Activated CD8-positive, alpha-beta memory T cell treated with anti-CD3 and anti-CD28 coated beads for 1 hour (primary cell): ENCODE measurements at places on chromosomes 11 and 22.

DNA sequence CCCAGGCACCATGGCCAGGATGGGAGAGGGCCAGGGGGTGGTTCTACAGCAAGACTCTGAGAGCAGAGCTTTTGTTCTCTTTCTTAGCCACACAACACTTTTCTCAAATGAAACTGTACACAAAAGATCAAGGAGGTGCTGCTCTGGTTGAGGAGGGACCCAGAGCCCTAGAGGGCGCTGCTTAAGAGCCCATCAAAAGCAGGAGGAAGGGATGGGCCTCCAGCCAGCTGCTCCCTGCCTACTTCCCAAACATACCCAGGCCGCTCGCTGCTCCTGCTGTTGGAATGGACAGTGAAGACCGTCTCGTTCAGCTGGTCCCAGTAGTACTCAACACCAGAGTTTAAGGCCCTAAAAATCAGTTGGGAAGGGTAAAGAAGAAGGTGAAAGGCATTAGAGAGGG, 18.4 kb upstream of the CHRM4 start:
- no peak for DNase-seq

DNA sequence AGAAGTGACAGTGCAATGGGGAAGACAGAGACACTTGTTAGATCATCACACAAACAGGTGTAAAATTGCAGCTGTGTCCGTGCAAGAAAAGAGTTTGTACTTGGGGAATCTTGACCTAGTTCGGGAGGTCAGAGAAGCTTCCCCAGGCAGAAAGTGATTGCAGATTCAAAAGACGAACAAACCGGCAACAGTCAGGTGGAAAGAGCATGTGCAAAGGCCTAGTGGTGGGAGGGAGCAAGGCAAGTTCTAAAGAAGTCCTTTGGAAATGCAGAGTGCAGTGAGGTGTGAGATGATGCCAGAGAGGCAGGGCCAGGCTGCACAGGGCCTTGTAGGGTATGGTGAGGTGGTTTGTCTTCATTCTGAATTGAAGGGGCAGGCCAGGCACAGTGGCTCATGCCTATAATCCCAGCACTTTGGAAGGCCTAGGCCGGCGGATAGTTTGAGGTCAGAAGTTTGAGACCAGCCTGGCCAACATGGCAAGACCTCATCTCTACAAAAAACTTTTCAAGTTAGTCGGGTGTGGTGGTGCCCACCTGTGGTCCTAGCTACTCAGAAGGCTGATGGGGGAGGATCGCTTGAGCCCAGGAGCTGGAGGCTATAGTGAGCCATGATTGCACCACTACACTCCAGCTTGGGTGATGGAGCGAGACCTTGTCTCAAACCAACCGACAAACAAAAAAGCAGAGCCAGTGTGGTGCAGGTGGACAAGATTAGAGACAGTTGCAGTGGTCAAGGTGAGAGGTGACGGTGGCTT, 1.9 kb upstream of the ESS2 start:
- no peak for DNase-seq

- peak; percentile 70 for DNase-seq
These were observed 54.1 kb downstream of the WNT11 start for GRCh38 chr11:76152086-76152681.

- no peak for DNase-seq
These were observed 13.9 kb downstream of the SNX19 start for GRCh38 chr11:130902380-130902779.

DNA sequence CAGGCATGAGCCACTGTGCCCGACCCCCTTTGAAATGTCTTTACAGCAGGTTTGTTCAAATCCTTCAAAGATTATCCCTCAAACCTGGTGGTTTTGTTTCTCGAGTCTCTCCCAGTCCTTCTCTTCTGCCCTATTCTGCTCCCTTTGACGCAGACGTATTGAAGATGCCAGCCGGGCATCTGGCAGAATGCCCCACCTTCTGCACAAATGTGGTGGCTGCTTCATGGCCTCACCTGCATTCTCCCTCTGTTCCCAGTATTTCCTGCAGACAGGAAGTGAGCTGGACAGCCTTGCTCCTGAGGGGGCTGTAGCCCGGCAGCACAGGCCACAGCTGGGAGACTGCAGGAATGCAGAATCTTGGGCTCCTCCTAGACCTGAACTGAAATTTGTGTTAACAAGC, 4.8 kb upstream of the NAP1L4 start:
- no peak for DNase-seq

- DNase-seq = no peak
These were observed 11.0 kb upstream of the SORL1-AS1 start for GRCh38 chr11:121463689-121464335.

DNA sequence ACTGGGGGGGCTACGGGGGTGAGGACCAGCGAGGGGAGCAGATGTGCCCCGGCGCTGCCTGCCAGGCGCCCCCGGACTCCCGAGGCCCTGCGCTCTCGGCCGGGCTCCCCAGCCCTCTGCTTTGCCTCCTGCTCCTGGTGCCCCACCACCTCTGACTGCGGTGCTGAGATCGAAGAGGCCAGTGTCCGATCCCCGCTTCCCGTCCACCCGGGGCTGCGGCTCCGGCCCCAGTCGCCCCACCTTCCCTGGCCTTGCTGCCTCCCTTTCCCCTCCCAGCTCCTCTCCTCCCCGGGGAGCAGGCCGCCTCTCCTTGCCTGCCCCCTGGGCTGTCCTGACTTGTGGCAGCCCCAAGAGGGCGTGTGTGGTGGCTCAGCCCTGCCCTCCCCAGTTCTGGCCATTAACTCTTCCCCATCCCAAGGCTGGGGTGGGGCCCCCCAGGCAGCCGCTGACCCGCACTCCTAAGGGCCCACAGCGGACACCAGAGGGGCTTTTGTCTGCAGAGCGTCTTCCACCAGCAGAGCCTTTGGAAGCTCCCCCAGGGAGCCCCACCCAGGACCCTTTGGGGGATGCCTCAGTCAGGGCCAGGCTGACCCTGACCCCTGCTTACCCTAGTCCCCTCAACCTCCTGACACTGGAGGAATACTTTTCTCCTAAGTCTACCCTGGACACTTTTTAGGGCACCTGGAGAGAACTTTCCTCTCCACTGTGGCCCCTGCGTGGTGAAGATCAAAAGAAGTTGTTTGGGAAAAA, 16.6 kb downstream of the RTN4RL2 start:
- no peak for DNase-seq

DNA sequence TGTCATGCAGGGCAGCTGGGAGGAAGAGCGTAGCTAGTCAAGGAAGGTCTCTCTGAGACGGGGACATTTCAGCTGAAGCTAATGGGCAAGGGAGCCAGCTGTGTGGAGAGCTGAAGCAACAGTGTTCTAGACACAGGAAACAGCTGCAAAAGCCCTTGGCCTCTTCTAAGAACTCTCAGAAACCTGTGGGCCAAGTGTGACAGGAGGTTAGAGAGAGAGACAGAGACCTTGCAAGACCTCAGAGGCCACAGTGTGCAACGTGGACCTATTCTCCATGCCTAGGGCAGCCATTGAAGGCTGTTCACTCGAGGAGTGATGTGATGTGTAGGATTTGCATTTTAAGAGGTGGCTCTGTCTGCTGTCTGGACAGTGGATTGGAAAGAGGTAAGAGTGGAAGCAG, 48.7 kb upstream of the TNRC6B start:
- DNase-seq = no peak

DNA sequence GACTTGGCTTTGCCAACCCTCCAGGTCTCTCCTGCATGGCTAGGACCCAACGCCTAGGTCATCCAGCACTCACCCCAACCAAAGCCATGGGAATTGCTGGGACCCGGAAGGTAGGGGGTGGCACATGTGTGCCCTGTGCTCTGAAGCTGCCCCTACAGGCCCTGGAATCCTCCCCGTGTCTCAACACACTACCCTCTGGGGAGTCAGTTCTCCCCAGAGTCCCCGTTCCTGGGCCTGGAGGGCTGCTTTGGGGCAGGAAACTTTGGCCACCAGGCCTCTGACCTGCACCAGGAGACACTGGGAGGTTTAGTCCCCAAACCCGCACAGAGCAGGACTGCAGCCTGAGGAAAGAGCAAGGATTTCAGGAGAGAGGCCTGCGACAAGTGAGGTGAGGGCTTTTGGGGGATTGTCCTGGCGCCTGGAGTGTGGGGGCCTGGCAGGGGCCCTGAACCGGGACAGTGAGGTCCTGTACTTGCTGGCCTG, 495 bp upstream of the IFITM1 start:
- no peak for DNase-seq

DNA sequence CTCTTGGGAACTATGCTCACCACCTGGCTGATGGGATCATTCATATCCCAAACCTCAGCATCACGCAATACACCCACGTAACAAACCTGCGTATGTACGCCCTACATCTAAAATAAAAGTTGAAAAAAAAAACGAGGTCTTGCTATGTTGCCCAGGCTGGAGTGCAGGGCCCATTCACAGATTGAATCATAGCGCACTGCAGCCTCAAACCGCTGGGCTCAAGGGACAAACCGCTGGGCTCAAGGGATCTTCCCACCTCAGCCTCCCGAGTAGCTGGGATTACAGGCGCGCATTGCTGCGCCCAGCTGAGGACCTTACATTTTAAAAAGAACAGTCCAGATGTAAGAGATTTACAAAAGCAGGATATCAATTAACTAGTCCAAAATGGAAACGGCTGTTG, 41.9 kb upstream of the EMID1 start:
- DNase-seq = no peak

DNA sequence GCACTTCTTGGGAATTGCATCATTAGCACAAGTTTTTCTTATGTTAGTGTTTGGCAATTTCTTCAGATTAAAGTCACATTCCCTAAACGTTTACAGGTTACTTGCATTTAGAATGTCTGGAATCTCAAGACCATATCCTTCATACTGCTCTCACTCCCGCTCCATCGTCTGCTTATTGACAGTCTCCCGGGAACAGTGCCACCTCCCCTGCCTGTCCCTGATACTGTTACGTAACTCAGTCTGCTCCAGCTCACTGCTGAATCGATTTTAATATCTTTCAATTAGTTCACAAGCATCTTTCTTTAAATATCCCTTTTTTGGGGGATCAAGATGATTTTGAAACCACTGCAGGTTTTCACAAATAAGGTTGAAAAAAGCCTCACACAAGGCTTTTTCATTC, 48.2 kb downstream of the GLYATL2 start:
- DNase-seq = no peak

- DNase-seq = no peak
These were observed 414.5 kb upstream of the SYN3 start for GRCh38 chr22:33472462-33473344.

- no peak for DNase-seq
These were observed 1813.1 kb upstream of the RAG2 start for GRCh38 chr11:38411149-38411548.

DNA sequence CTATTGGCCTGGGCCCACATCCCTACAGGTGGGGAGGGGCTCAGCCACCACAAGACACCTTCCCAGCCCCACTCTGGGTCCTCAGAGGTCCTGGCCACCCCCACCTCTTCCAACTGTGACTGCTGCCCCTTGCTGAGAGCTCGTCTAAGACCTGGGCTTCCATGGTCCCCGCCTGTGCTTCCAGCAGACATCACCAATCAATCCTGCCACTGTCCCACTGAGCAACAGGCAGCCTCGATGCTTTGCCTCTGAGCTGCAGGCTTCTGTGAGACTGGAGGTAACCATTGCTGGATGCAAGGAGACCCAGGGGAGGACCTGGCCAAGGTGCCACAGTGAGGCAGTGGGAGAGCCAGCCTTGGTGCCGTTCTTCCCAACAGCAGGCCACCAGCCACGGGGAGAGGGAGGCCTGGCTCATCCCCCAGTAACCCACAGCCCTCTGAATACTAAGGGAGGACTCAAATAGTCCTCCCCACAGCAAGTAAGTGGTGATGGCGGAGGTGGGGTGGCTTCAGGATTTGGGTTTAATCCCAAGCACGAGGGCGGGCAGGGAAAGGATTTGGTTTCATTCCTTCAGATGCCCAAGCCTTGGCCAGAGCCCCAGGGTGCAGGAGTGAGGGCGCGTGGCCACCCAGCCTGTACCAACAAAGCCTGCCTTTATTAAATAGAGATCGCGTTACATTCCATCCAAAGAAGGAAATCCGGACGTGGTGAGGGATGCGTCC, 5.5 kb upstream of the FADS3 start:
- no peak for DNase-seq
